NCI-H2081 treated with DMSO at 0.1 percent for 48 hours (cell line): ENCODE measurements at places on chromosomes 6 and 20.
A peak's percentile ranks its signal among the peaks of the same experiment; 100 is the strongest.

- no peak for DNase-seq
Measured at GRCh38 chr20:16378712-16379370, 194.4 kb downstream of the KIF16B start.

DNA sequence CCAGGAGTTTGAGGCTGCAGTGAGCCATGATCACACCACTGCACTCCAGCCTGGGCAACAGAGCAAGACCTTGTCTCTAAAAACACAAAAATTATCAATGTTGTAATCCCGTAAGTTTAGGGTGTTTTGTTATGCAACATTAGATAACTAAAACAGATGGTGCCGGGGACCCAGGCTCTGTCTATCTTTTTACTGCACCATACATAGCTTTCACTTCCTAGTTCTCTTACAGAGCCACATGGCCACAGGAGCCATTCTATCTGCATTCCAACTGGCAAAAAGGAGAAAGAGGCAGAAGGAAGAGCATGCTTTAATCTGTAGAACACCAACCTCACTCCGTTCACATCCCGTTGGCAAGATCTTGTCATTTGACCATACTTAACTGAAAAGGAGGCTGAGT, 5.4 kb upstream of the TCF15 start:
- no peak for DNase-seq

- no peak for DNase-seq
Measured at GRCh38 chr6:13280254-13280653, 48.1 kb downstream of the TBC1D7 start.

DNA sequence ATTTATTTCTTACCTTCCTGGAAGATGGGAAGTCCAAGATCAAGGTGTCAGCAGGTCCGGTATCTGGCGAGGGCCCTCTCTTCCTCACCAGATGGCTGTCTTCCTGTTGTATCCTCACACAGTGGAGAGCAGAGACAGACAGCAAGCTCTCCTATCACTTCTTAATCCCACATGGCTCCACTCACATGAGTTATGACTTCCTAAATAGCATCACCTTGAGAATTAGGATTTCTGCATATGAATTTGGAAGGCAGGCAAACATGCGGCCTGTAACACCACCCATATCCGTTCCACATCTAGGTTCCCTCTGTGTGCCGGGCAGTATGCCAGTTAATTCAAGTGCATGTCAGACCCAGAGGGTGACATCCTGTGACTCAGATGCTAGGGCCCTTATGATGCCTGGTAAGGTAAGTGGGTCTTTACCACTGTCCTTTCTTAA, 2.1 kb downstream of the RAET1E start:
- DNase-seq = peak; percentile 8

DNA sequence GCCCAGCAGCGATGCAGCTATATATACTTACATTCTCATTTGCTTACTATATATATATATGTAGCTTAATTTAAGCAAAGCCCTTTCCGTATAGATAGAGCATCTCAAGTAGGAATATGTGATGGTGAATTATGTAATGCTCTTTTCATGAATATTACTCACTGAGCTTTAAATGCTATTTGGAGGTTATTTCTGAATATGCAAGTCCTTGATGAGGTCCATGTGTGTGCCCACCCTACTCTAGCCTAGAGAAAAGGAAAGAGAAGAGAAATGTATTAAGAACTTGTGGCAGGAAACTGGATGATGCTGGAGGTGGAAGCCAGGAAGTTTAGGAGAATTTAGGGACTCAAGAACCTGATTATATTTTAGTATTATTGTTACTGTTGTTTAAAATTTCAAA, 63.2 kb downstream of the PHACTR1 start:
- no peak for DNase-seq

DNA sequence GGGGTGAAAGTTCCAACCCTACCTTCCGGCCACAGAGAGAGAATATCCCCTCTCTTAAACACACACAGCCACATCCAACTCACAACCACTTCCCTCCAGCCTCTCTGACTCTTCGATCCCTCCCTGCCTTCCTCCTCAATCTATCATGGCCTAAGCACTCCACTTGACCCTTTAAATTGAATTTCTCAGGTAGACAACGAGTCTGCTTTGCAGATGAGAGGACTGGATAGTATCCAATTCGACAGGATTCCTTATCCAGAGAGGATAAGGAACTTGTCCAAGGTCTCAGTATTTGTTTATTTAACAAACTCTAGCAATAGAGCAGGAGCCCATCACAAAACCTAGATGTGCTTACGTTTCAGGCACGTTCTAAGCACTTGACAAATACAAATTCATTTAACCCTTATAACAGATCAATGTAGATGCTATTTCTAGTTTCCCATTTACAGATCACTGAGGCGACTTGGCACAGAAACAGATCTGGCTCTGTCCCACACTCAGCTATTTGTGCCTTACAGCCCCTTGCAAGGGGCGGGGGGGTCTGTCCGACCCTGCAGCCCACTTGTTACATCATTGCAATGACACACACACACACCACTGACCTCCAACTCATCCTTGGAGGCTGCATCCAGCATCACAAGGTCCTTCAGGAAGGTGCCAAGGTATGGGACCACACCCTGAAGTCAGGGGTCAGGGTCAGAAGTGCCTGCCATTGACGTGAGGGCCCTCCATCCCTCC, 4.5 kb downstream of the RGL2 start:
- no peak for DNase-seq

DNA sequence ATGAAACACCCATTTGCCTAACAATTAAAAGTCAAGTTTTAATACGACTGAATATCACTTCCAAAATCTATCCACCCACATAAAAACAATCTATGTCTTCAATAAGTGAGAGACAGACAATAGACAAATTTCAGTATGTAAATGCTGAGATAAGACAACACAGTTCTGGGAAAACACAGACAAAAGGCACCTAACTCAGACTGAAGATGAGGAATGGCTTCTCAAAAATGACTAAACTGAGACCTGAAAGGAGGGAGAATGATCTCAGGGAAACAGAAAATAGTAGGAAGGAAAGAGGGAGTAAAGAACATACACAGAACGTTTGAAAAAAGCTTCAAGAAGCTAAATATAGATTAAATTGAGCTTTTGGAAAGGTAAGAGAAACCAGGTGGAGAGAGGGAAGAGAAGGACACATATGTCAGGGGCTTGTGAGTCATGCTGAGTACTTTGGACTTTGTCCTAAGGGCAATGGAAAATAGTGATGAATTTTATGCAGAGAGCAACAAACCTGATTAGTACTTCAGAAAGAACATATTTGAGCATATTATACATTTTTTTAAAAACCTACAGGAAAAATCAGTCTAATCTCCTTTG, 16.1 kb downstream of the LMBRD1 start:
- DNase-seq = no peak

GRCh38 chr6:42075159-42075838, 25.0 kb downstream of the TAF8 start:
- DNase-seq = no peak

GRCh38 chr6:53728570-53729194, 63.1 kb upstream of the KLHL31 start:
- no peak for DNase-seq

DNA sequence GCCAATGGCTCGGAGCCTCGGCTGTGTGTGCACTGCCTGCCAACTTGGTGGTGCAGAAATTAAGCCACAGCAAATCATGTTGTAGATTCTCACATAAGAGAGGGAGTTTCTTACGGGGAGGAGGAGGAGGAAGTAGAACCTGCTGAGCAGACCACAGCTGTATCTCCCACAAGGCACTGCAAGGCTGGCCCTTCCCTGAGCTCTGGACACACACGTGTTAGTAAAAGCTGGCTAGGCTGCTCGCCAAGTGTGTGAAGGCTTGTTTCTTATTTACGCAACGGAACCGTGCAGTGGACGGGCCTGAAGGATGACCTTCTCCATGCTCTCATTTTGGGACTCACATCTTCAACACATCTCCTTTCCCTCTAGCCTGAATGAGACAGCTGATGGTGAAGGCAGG, 15.7 kb upstream of the QKI start:
- DNase-seq = no peak

DNA sequence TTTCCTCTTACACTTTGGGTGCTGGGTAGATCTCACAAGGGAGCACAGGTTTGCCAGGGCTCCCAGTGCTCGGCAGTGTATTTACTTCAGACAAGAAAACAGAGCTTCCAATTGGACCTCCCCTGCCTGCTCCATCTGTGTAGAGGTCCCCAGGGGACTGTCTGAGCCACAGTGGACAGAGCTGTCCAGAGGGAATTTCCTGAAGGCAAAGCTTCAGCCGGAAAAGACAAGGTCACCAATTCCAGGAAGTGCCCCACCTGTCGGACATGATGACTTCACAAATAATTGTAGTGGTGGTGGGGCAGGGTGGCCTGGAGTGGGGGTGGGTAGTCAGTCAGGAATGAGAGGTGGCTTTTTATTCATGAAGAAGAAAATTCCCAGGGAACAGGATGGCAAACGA, 18.6 kb downstream of the ADGRF5 start:
- no peak for DNase-seq

GRCh38 chr6:142699391-142699790, 245.6 kb downstream of the HIVEP2 start:
- no peak for DNase-seq

DNA sequence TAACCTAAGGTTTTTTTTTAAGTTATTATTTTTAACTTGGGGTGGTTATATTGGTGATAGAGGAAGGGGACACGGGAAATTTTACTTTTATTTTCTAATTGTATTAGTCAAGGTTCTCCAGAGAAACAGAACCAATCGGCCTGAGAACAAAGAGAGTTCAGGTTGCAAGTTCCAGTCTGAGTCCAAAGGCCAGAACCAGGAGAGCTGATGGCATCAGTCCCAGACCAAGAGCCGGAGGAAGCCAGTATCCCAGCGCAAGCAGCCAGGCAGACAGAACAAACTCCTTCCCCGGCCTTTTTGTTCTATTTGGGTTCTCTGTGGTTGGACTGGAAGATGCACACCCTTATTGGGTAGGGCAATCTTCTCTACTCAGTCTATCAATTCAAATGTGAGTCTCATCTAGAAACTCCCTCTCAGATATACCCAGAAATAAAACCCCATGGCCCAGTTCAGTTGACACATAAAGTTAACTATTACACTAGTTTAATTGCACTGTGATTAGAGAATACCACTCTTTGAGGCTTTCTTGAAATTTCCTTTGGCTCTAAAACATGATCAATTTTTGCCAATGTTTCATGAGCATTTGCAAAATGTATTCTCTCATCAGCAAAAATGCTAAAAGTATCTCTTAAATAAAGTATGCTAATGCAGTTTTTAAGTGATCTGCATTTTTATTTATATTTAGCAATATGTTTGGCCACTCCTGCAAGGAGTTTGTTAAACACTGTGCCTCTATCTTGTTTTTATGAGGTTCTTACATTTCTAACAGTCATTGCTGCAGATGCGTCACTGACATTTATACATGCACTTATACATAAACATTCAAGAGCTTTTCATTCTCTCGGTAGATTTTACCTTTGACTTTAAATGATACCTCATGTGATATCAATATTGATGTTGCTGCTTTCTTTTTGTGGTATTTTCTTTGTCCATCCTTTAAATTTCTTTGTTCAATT, 103.2 kb upstream of the SSTR4 start:
- DNase-seq = no peak

DNA sequence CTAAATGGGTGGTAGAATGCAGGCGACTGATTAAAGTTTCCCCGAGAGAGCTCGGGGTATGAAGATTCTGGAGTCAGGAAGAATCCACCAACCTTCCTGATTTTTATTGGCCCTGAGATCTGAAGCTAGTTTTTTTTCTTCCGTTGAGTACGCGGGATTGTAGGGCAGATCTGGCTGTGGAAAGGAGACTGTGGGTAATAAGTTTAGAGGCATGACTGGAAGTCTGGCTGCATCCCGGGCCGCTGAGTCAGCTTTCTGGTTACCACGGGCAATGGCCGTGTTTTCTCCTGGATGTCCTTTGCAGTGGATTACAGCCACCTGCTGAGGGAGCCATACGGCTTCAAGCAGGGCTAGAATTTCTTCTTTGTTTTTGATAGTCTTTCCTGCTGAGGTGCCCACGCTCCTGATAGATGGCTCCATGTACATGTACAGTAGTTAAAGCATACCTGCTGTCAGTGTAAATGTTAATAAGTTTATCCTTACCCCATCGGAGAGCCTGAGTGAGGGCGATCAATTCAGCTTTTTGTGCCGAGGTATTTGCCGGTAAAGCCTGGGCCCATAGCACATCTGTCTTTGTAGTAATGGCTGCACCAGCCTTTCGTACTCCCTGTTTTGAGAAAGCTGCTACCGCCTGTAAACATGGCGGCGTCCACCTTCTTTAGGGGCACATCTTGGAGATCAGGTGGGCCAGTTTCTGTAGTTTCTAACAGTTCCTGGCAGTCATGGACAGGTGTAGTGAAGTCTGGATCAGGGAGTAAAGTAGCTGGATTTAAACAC, 154.0 kb downstream of the TRIM27 start:
- DNase-seq = no peak

- no peak for DNase-seq
Measured at GRCh38 chr6:137868721-137869548, 1.9 kb downstream of the TNFAIP3 start.

GRCh38 chr20:18973529-18974173, 160.1 kb downstream of the SCP2D1 start:
- DNase-seq = no peak

GRCh38 chr6:30311101-30311500, 15.6 kb upstream of the TRIM39 start:
- no peak for DNase-seq

- DNase-seq = no peak
Measured at GRCh38 chr20:4797275-4797674, 75.6 kb downstream of the PRND start.

DNA sequence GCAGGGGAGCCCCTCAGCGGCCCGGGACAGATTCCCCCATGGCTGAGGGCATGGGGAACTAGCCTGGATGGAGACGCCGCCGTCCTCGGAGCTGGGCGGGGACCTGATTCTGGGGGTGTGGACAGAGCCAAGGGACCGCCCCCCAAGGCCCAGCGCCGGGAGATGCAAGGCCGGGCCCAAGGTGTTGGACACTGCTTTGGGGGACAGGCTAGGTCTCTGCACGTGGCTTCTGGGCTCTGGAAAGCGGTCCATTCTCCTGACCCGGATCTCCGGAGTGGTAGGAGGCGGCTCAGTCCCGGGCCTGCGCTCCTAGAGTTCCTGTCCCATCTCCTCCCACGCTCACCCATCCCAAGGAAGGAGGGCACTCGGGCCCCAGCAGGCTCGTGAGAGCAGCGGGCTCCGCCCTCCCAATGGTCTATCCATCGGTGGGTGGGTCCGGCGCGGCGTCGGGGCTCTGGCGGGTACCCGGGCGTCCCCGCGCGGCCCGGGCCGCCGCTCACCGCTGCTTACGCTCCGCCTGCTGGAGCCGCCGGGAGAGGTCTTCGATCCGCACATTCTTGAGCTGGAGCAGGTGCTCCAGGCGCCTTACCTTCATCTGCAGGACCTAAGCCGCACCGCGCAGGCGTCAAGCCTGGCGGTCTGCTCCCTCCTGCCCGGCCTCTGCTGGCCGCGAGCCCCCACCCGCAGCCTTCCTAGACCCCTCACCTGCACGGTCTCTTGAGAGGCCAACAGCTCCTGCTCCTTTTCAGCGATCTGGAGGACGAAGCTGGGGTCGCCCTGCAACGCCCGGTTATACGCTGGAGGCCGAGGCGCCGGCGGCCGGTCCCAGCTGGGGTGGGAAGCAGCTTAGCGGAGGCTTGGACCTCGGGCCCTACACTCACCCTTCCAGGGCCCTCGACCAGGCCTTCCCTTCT, 3.3 kb downstream of the SPEF1 start:
- no peak for DNase-seq

- DNase-seq = no peak
Measured at GRCh38 chr6:56902641-56903464, 52.1 kb upstream of the BEND6 start.

GRCh38 chr6:35669451-35670045, 19.2 kb downstream of the FKBP5 start:
- DNase-seq = no peak

GRCh38 chr6:21348504-21349195, 244.9 kb upstream of the SOX4 start:
- DNase-seq = no peak
